ENCODE measurements at places on chromosomes 1 and 21. TPM values are rescaled to one million over a fixed set of nuclear protein-coding genes. Genes with fewer than 3 reads are reported as not detected.

Gene EFNA1
- total RNA-seq, result 80.4 TPM

GRCh38 chr1:186536273-186536890 lies 75.5 kb upstream of the PDC start:
- DNase-seq, result no peak

GRCh38 chr1:225881959-225882693 lies at the start of gene TMEM63A:
TMEM63A (minus strand) TSS chr1:225882380; CDS start chr1:225877580, 4,800 bp downstream.
- peak; percentile 55 for DNase-seq

GRCh38 chr1:117959364-117959763 lies 29.8 kb downstream of the WDR3 start:
- DNase-seq, result no peak

Gene RNU1-2
- total RNA-seq, result under 0.01 TPM

DNA sequence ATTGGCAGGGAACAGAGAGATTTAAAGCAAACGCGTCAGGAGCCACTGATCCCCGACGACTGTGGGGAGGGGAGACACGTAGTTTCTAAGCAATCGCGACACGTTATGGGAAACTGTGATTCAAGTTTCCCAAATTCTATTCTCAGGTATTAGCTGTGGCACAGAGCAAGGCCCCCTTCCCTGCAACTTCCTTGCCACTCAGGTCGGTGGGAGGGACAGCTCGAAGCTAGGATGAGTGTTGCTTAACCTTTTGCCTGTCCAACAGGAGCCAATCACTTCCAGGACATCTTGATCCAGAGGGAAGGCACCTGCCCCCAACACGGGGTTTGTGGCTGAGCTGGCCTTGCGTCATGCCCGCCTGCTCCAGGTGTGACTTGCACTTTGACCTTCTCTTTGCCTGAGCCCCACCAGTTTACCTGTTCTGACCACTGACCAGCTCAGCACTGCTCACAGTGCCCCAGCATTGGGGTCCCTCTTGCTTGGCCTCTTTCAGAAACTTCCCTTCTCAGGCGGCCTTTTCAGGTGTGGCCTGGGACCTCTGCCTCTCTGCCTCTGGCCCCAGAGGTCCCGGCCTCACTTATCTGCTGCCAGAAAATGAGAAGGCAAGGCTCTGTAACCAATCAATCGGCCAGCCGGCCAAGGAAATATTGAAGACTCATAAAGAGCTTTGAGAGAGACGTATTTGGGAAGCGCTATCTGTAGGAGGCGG lies 24.6 kb downstream of the TEX35 start:
- no peak for DNase-seq

DNA sequence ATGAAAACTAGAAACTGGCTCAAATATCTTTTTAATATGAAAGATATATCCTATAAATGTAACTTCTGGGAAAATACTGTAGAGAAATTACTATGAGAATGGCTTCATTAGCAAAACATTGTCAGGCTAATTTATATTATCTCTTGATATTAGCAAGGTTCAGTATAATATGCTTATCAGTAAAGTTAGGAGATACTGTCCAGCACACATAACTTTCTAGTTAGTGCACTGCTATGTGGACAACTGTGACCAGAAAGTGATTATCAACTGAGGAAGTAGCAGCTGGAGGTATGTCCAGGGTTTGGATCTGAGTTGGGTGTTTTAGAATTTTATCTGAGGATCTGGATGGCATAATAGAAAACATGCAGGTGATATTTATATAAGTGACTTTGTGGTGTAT lies 7.5 kb downstream of the LRRC8C start:
- DNase-seq, result no peak

GRCh38 chr1:152047413-152047729 lies 10.6 kb upstream of the S100A11 start:
- DNase-seq, result no peak

- DNase-seq, result no peak
Measured at GRCh38 chr1:39165049-39165448, 39.4 kb upstream of the MACF1 start.

DNA sequence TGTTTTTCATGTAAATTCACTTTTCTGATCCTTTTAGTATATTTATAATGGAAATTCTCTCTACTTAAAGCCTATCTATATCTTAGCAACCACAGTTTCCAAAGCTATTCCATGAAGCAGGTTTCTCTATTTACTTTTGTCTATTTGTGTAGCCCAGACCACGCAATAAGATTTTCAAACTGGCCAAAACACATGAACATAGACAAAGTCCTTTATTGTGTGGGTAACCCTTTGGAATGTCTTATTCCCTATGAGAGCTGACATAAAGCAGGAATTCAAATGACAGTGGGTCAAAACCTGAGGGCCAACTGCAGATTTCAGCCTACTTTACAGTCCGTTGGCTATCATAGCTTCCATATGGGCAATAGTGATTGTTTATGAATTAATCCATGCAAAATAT lies 252.6 kb downstream of the LTN1 start:
- no peak for DNase-seq

GRCh38 chr1:28163496-28164161 lies 12.9 kb downstream of the PTAFR start:
- no peak for DNase-seq

Gene ADORA1
- total RNA-seq, result 4.2 TPM

DNA sequence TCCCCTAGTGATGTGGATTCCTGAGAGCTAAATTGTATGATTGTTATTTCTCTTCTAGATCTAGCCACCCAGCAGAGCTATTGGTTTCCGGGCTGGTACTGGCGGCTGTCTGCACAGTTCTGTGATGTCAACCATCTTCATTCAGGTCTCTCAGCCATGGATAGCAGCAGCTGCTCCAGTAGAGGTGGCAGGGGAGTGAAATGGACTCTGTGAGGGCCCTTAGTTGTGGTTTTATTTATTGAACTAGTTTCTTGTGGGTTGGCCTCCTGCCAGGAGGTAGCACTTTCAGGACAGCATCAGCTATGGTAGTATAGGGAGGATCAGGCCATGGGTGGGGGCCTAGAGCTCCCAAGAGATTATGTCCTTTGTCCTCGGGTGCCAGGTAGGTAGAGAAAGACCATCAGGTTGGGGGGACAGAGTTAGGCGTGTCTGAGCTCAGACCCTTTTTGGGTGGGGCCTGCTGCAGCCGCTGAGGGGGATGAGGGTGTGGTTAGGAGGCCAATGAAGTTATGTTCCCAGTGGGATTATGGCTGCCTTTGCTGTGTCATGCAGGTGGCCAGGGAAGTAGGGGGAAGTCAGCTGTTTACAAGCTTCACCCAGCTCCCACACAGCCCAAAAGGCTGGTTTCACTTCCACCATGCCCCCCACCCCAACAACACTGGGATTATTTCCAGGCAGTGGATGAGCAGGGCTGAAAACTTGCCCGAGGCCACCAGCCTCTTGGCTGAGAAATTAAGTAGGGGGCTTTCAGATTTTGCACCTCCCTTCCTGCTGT lies 55.1 kb upstream of the RGS4 start:
- no peak for DNase-seq

- DNase-seq, result no peak
Measured at GRCh38 chr1:39902460-39902807, 717 bp upstream of the MYCL start.

All from renal cortical epithelial cell (primary cell).